ENCODE measurements at places on chromosomes 7 and 10.

DNA sequence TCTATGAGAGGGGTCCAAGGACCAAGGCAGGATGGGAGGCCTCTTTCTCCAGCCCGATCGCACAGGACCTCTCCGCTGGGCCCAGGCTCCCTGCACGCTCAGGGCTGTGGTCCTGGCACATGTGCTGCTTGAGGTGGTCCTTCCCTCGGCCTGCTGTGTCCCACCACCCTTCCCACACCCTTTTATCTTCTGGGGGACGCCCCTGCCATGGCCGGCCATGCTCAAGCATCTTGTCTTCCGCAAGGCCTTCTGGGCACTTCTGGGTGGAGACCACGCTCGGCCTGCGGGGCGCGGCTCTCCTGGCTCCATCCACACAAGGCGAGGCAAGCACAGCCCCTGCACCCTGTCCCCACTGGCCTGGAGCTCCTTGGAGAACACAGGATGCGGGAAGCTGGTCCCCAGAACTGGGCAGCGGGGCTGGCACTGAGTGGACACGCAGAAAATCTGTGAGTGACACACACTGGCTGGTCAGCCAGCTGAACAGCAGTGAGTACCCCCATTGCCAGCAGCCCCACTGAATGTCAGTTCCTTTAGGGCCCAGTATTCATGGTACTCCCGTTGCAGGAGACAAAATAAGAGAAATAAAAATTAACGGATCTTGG lies 115.9 kb downstream of the TCERG1L start:
- DNase-seq: peak; percentile 71

- no peak for DNase-seq
Measured at GRCh38 chr7:91918356-91918755, 22.3 kb upstream of the AKAP9 start.

- DNase-seq: no peak
Measured at GRCh38 chr10:4656576-4657194, 169.3 kb upstream of the AKR1E2 start.

DNA sequence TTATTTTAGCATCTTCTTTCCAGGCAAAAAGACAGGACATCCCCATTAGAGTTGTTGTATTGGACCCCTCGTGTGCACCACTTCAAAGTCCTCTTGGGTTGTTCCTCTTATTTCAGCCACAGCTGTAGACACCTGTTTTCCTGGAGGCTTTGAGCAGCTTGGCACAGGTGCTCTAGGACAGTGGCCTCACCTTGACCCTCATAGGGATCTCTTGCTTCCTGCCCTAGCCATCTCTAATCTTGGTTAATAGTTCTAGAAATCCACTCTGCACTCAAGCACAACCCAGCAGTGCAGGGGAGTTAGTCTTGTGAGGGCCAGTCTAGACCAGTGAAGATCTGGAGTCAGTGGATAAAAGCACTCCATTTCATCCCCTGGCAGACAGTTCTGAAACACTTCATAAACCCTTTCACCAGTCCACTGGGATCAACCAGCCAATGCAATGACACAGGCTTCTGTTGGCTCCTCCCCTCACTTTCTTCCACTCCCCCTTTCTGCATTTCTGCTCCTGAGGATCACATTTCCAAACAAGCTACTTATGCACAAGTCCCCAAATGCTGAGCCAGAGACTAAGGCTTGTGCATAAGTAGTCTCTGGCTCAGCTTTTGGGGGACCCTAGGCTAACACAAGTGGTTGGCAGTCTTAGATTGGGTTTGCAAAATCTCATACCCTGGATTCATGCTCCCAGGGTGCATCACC lies 131.5 kb upstream of the LAMB4 start:
- no peak for DNase-seq

Measured in suprapubic skin (tissue), 4 donors.